ENCODE measurements at places on chromosomes 12 and 14. TPM values are rescaled to one million over a fixed set of nuclear protein-coding genes. Genes with fewer than 3 reads are reported as not detected.

Gene TNFAIP2
- total RNA-seq = 138 TPM

Gene AQP2
- not detected for total RNA-seq

Gene HOXC5
- total RNA-seq = 2.0 TPM

Gene CLMN
- 5.3 TPM for total RNA-seq

Gene SLC4A8
- 1.3 TPM for total RNA-seq

Gene NRL
- total RNA-seq = 3.5 TPM

Gene EXOC5
- 25.2 TPM for total RNA-seq

Gene SIRT4
- total RNA-seq = 0.49 TPM

Gene NPFF
- total RNA-seq = 1.5 TPM

Gene TSPAN9
- 24.9 TPM for total RNA-seq

Gene FERMT2
- 73.2 TPM for total RNA-seq

Gene ADAMTS20
- not detected for total RNA-seq

Gene CD4
- 0.33 TPM for total RNA-seq

Gene CLEC4A
- total RNA-seq = not detected

Gene TAC3
- total RNA-seq = not detected

Gene RIN3
- total RNA-seq = 8.1 TPM

Gene SNX6
- total RNA-seq = 129 TPM

Gene GPD1
- 0.25 TPM for total RNA-seq

Gene GARIN6
- not detected for total RNA-seq

Gene KRT1
- not detected for total RNA-seq

Gene PGAM5
- total RNA-seq = 33.0 TPM

Gene PLA2G1B
- not detected for total RNA-seq

Gene IAPP
- not detected for total RNA-seq

Gene MUCL1
- total RNA-seq = not detected

Gene LRRC74A
- not detected for total RNA-seq

Gene CLEC12A
- not detected for total RNA-seq

Gene BTG1
- total RNA-seq = 14.2 TPM

Gene PHETA1
- 22.4 TPM for total RNA-seq

Gene JAG2
- 2.4 TPM for total RNA-seq

Gene AKAP5
- total RNA-seq = 7.0 TPM

Gene ZC2HC1C
- total RNA-seq = 2.4 TPM

Gene CIT
- 44.6 TPM for total RNA-seq

Data from mesangial cell (primary cell).